ENCODE measurements at places on chromosomes 12 and 14.

- DNase-seq: no peak
Measured at GRCh38 chr12:40170593-40170992, 54.2 kb upstream of the LRRK2 start.

DNA sequence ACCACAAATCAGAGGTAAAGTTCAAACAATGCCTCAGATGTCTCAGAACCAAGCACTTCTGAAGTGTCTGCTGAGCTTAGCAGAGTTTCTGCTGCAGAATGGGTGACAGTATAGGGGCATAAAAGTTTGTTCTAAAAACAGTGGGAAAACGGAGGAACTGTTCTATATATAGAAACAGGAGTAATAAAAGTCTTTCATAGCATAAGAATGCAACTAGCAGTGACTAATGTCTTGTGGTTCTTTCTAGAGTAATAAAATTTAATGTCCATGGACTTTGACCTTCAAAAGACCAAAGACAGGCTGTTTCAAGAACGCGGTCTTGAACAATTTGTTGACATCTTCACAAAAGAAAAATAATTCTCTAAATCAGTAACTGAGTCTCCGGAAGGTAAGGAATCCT lies 107.5 kb upstream of the FAR2 start:
- no peak for DNase-seq

DNA sequence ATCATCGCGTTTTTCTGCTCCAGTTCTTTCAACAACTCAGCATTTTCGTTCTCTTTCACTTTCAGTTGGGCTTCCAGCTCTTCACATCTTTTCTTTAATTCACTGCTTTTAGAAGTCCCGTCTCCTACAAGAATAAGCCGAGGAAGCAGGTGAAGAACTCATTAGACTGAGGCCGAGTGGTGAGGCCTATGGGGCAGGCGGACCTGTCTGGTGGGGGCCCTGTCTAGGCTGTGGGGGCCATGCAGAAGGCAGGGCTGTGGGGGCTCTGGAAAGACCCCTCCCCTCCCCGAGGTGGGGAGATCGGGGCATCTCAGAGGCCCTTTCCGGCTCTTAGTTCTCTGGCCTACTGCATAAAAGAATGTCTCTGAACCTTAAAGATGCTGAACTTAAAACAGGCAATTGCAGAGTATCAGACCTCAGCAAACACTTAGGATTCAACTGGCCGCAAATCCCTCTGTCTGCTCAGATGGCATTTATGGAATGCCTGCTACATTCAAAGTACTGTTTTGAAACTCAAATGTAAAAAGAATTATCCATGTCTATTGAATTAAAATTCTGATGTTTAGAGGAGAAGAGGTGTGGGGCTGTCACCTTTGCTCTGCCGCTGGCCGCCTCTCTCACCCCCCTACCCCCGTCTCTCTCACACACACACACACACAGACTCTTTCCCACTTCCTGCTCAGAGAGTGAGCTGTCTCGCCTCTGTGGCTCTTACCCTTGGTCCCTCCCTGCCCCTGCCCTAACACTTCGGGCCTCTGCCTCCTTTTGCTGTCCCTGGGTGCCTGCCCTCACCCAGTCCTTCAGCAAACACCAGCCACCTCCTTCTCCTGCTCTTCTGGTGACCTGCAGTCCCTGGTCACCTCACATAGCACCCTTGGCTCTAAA lies 34.7 kb downstream of the CCDC92 start:
- DNase-seq: no peak

DNA sequence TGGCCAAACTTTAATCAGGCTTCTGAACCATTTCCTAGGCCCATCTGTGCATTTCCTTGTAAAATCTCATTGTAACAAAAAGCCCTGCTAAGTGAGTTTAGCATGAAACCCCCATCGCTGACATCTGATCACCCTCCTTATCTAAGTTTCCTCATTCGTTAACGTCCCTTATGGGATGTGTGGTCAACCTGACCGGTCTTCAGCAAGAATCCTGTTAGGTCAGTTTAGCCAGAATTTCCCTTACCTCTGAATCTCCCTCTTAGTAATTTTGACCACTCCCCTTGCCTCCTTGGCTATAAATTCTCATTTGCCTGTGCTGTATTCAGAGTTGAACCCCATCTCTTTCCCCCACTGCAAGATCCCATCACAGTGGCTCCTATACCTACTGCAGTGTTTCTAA lies 239.3 kb downstream of the RMST start:
- no peak for DNase-seq

DNA sequence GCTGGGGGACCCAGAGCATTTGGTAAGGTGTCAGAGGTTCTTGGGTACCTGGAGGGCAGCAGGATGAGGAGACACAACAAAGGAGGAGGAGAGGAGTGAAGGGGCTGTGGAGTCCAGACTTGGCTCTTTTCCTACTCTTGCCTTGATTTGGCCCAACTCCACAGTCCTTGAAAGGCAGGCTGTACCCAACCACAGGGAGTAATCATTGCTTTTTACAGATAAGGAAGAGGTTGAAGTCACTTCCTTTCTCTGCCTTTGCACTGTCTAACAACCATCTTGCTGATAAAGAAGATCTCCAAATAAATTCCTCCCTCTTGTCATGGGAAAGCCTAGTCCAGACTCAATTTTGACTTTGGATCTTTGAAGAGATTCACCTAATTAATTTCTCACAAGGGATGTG lies 226.8 kb upstream of the HMGA2 start:
- DNase-seq: no peak

DNA sequence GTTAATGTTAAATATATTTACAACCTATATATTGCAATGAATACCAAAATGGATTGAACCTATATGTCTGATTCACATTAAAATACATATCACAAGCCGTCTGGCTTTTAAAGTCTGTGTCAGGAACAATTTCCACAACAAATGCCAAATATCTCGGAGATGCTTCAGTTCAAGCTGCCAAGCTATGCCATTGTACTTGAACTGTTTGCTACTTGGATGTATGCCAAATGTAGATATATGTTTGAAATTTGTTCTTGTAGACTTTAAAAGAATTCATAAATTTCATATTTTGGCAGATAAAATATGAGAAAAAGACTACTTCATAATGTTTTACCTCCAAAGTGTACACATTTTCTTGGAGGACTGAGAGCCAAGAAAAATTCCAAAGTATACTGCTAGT lies 37.0 kb downstream of the WASHC3 start:
- DNase-seq: no peak

DNA sequence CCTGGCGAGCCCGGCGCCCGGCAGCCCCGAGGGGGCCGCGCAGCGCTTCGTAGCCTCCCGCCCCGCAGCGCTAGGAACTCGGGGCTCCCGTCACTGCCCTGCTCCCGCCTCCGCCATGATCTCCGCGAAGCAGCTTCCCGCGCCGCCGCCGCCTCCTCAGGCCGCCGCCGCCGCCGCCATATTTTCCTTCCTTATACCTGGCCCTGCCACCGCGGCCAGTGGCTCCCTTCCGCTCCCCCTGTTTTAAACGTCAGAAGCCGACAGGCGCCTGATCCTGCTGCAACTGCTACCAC lies 286 bp downstream of the PPP4R3A start:
- no peak for DNase-seq

DNA sequence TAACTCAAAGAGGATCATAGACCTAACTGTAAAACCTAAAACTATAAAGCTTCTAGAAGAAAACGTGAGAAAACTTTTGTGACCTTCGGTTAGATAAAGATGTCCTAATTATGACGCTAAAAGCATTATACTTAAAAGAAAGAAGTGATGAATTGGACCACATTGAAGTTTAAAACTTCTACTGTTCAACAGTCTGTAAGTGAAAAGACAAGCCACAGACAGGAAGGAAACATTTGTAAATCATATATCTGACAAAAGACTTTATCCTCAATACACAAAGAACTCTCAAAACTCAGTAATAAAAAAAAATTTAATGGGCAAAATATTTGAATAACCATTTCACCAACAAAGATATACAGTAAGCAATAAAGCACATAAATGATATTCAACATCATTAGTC lies 344.3 kb downstream of the EGLN3 start:
- no peak for DNase-seq

DNA sequence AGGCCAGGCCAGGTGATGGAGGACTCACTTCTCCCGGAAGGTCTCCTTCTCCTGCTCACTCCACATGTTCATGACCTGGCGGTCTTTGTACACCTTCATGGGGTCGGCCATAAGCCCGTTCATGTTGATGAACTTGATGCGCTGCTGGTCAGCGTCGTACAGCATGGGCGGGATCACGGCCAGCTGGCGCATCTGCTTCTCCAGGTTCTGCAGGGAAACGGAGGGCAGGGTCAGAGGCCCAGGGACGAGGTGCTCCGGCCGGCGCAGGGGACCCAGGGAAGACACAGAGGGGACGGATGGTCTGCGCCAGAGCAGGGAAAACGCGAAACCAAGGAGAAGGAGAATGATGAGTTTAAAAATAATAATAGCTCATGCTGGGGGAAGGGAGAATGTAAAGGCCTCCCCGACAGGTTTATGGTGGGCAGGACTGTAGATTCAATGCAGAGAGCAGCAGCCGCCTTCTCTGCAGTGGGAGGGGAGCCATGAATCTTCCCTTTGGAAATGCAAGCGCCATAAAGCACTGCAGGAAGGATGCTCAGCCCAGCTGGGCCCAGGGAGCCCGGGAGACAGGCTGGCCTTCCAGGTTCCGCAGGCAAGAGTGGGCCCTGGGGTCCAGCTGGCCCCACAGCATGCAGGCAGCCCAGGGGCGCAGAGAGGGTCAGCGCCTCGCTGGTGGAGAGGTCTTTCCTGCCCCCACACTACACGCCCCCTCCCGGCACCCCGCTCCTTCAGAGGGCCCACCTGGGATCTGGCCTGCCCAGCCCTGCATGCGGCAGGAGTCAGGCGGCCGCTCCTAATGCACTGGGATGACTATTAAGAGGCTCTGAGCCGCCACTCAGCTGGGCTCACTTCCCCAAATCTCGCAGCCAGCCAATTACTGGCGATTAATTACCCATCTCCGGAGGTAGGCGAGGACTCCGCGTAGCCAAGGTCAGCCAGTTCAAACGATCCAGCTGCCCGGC lies 132.0 kb downstream of the RFLNA start:
- DNase-seq: no peak

DNA sequence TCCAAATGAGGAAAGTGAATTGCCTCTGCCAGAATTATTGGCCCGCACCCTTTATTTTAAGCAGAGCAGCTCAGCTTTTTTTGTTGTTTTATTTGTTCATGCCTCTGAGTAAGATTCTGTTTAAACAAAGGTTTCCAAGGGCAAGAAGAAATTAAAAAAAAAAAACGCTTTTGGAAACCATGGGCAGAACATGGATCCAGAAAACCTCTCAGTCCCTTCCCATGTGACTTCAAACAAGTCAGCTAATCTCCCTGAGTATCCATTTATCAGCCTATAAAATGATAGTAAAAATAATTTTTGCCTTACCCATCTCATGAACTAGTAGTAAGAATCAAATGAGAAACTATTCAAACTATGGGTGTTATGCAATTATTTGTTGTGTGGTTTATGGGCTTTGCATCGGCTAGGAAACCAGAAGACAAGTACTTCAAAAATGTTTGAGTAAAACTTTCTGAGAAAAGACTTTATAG lies 27.6 kb downstream of the KITLG start:
- DNase-seq: no peak

DNA sequence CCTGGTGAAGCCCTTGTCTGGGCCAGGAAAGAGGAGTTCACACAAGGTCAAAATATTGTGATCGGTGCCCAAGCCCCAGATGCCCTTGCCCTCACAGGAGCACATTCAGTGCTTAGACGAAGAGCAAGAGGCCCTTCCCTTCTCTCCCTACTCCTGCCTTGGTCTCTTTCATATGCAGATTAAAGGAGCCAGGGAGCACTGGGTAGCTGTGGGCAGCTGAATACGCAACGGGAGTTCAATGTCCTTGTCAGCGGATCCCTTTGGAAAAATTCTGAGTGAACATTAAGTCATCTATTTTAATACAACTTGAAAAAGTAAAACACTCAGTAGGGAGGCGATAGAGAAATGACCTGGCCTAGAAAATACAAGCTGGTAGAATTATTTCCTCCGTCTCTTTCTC lies 1489.4 kb downstream of the AACS start:
- DNase-seq: no peak

DNA sequence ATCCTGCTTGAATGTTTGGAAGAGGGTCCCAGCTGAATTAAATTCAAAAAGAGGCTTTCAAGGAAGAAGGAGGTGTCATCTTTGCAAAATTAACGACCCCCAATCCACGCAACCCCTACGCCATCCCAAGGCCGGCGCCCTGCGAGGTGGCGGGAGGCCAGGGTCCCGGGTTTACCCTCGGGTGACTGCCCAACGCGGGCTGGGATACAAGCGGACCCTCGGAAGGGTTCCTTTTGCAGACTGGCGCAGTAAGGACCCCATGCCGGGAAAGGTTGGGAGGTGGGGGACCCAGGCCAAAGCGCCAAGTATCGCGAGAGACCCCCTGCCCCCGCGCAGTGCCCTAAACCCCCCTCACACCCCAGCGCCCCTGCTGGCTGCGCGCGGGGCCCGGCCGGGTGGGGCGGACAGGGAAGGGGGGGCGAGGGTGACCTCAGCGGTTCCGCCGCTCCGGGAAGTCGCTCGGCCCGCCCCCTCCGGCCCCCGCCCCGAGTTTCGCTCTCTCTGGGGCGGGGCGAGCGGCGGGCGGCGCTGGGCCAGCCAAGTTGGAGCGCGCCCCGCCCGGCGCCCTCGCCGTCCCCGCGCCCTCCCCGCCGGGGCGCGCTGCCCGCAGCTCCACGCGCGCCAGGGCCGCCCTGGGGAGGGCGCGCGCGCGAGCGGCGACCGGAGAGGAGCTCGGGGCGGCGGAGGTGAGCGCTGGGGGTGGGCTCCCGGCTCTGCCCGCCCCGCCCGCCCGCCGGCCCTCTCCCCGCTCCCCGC lies 708 bp upstream of the ZBTB42 start:
- peak; percentile 85 for DNase-seq

GRCh38 chr12:11688379-11688778 lies 38.9 kb downstream of the ETV6 start:
- no peak for DNase-seq

- DNase-seq: no peak
Measured at GRCh38 chr14:90387206-90387760, 9.5 kb upstream of the CALM1 start.

DNA sequence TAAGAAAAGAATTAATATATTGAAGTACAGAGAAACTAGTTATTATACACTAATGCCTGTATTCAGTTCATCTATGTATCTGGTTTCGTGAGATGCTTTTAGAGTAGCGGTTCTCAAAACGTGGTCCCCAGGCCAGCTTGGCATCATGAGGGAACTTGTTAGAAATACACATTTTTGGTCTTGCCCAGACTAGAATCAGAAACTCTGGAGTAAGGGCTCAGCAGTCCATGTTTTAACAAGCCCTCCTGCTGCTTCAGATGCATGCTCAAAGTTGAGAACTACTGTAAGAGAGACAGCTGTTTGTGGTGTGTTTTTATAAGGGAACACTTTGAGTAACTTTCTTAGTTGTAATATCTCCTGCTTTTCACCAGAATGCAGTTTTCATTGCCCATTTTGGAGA lies 18.1 kb downstream of the GPATCH2L start:
- no peak for DNase-seq

DNA sequence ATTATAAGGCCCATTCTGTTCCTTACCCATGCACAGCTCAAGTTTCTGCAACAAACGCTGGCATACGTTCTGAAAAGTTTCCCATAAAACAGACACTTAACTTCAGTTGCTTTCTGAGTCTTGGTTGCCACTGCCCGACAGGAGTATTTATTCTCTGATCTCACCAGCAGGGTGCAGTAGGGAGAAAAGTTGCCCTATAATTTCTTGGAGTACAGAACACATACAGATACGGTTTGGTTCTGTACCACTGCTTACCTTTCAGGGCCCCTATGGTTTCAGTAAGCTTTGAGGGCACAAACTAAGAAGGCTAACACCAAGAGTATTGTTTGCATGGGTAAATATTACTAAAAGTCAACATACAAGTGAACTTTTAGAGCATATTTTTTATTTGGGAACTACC lies 77.9 kb downstream of the SPATA7 start:
- peak; percentile 32 for DNase-seq
